Effector memory CD8-positive, alpha-beta T cell (primary cell): ENCODE measurements at places on chromosomes 6 and 20.

GRCh38 chr6:55826941-55827340 is 48.4 kb downstream of the BMP5 start:
- DNase-seq: no peak

DNA sequence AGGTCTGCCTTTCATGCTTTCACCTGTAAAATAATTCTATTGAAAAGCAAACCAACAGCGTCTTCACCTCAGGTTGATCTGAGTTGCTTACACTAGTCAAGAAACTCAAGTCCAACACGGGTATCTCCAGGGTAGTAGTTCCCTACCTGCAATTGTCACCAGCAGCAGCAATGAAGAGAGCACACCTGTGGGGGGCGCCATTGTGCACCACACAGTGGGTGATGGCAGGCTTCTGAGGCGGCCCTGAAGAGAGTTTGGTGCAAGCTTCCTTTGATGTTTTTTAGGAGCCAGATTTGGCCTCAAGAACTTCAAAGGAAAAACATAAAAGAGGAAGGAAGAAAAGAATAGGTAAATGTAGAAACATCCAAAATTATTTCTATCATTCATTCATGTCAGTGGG is 45.1 kb downstream of the KIAA0319 start:
- no peak for DNase-seq

GRCh38 chr20:33842346-33842745 is 31.2 kb downstream of the CHMP4B start:
- DNase-seq: no peak

DNA sequence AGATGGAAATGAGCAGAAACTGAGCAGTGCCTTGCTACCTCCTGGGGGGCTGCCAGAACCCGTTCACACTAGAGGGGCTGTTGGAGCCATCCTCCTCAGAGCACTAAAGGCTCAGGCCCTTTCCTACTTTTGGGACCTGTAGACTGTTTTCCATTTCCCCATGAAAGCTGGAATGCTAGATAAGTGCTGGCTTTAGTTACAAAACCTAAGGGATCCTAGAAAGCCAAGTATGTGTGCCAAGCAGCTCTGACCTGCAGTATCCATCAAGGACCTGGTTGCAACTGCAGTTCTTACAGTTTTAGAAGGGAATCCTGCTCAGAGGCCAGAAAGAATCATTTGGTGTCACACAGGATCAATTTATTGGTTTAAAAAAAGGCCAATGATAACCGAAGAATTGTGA is 176.7 kb upstream of the COL21A1 start:
- DNase-seq: no peak

GRCh38 chr6:75090576-75090975 is 115.3 kb downstream of the COL12A1 start:
- no peak for DNase-seq
